ENCODE measurements at places on chromosomes 11 and 22.

GRCh38 chr22:36470162-36470993, 11.1 kb downstream of the TXN2 start:
- peak; percentile 90 for DNase-seq

- DNase-seq = peak; percentile 51
Measured at GRCh38 chr11:8832571-8833260, 78.3 kb upstream of the AKIP1 start.

- DNase-seq = no peak
Measured at GRCh38 chr11:126352163-126352562, 3.3 kb upstream of the ST3GAL4 start.

DNA sequence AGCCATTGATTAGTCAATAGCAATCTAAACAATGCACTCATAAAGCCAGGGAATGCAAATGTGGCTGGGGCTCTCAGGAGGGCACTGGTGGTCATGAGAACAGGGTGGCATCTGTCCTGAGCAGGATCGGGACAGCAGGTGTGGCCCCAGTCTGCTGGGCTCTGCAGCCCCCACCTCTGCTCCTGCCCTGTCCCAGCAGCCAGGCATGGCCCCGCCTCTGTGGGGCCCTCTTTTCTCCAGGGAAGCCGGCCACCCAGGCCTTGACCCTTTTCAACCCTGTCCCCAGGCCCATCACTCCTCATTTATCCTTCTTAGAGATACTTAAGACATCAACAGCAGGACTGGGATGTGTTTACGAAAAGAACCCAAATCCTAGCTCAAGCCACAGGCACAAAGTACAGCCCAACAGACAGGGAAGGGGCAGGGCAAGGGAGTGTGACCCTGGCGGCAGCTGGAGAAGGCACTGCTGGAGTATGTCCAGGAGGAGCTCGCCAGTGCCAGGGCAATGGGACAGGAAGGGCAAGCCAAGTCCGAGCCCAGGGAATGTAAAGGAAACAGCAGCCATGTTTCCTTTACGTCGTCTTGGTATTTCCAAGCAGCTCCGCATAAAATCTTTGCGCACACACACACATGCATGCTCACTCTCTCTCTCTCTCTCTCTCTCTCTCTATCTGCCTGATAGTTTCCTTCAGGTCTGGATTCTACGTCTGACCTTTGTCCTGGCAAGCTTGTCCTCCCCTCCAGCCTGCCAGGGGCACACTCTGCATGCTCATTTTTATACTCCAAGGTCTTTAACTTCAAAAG, 59.9 kb downstream of the DGCR2 start:
- no peak for DNase-seq

DNA sequence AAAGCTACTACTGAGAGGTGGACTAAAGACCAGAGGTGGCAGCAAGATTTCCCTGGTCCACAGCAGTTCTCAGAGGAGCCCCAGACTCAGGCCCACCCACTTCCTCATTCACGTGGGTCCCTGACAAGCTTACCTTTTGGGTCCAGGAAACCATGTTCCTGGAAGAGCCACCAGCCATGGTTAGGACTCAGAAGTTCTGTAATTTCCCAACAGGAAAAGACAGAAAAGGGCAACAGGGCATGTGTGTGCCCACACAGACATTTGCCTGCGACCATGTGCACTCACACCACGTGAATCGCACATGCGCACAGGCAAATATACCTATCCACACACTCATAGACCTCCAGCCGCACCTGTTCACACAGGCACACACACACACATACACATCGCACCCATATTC, 42.9 kb downstream of the LRRC32 start:
- DNase-seq = no peak

GRCh38 chr11:115194802-115195110, 309.5 kb downstream of the CADM1 start:
- peak; percentile 59 for DNase-seq

DNA sequence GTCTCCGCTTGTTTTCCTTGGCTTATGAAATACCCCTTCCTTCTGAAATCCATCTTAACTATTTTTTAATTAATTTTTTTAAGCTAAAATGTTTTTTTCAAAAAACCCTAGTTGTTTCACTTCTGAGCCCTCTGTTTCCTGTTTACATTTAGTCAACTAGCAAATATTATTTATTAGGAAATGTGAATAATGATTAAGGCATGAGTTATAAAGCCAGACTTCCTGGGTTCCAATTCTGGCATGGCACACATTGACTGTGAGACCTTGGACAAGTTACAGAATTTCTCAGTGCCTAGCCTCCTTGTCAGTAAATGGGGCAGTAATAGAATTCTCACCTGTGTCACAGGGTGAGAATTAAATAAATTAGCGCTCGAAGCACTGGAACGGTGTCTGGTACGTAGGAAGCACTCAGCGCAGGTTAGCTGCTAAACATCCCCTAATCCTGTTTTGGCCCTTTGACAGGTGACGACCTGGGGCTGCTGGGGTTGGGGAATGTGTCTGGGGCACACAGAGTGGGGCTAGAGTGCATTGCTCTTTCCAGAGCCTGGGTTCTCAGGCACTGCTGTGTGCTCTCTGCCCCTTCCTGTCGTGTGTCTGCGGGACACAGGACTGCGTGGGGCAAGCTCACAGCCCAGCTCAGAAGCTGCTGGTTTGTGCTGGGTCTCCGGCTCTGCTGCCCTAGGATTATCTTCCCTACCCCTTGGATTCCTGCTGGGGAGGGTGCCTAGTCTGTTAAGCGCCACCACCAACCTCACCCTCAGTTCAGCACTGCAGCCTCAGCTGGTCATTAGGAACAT, 13.1 kb downstream of the PANX1 start:
- DNase-seq = no peak

GRCh38 chr22:22593964-22594656, 35.0 kb upstream of the PRAME start:
- peak; percentile 62 for DNase-seq

- no peak for DNase-seq
Measured at GRCh38 chr11:75516140-75516539, 9.6 kb downstream of the GDPD5 start.

DNA sequence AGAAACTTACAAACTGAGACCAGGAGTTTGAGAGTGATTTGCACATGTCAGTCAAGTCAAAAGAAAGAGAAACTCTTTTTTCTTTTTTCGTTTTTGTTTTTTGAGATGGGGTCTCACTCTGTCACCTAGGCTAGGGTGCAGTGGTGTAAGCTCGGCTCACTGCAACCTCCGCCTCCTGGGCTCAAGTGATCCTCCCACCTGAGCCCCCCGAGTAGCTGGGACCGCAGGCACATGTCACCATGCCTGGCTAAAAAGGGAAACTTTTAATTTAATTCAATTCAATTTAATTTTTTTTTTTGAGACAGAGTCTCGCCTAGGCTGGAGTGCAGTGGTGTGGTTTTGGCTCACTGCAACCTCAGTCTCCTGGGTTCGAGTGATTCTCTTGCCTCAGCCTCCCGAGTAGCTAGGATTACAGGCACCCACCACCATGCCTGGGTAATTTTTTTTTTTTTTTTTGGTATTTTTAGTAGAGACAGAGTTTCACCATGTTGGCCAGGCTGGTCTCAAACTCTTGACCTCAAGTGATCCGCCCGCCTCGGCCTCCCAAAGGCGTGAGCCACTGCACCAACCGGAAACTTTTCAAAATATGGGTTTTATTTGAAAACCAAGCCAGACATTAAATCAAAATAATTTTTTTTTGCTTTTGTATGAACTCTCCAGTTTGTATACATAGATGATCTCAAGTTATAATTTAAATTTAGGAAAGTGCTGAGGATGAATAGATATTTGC, 9.9 kb downstream of the UCP3 start:
- DNase-seq = no peak

- peak; percentile 47 for DNase-seq
Measured at GRCh38 chr11:61963282-61964057, 4.0 kb downstream of the FTH1 start.

GRCh38 chr11:398826-399225, 4.8 kb downstream of the PKP3 start:
- no peak for DNase-seq

DNA sequence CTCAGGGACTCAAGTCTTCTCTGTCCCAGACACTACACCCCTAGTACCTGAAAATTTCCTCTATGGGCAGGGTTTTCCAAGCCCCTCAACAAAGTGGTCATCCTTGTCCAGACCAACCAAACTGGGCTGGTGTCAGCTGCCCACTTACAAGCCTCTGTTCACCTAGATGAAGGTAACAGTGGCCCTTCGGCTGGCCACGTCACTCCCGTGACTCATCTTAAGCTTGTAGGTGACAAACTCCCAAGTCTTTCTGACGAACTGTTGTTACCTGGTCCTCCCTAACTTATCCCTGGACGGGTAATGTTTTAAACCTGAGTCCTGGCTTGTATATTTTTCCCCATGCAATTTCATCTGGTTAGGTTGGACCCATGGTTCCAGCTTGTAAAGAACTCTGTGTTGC, 4.7 kb downstream of the CXCR5 start:
- DNase-seq = no peak

DNA sequence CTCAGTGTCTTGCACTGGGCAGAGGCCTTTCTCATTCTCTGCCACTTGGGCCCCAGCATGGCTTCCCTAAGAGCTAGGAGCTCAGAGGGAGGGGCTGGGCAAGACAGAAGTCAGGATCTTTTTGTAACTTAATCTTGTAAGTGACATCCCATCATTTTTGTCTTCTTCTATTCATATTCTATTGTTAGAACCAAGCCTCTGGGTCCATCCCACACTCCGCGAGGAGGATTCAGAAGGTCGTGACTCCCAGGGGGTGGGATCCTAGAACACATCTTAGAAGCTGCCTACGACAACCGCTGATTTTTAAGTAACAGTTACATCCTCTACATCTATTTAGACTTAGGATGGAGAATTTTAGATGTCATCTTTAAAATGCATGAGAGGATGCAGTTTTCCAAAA, 1.5 kb upstream of the IL17RA start:
- DNase-seq = no peak

GRCh38 chr11:2780850-2781407, 81.1 kb upstream of the KCNQ1OT1 start:
- DNase-seq = no peak

DNA sequence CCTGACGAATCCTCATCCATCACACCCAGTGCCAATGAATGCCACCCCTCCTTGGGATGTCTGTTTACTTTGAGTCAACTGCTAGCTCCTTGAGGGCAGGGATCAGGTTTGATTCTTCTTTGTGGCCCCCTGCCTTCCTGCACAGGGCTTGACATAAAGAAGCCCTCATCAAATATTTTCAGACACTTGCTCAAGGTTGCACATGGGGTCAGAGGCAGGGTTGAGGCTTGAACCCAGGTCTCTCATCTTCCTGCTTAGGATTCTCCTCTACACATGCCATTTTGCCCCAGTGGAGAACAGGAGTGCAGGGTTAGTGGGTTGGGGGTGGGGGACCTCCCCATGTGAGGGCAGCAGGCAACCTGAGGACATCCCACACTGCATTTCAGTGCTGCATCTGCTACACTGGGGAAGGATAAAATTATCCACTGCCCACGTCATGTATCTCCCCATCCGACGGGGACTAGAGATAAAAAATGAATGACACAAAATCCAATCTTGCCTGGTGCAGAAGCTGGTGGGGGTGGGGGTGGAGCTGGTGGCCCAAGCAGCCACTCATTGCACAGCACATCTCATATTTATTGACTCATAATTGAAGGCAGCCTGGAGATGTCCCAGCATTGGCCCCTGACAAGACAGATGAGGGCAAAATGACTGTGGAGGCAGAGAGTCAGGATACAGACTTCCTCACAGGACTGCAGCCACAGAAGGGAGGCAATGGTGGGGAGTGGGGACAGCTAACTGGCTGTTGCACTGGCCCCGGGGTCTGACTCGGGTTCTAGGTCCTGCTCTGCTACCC, 41.3 kb downstream of the NEU3 start:
- no peak for DNase-seq

DNA sequence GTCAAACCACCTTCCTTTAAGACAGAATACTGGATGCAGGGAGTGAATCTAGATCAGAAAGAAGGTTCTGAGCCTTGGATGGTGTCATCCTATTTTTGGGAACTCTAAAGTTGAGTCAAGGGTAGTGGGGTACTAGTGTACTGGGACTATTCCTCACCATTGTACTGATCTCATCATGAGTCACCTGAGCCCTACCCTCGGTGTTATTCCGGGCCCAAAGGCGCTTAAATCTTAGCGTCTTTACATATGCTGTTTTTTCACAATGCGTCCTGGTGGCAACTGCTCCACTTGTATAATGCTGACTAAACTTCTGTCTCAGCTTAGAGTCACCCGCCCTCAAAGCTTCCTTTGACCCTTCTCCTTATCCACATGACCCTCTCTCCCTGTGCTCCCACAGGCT, 25.3 kb upstream of the PATE1 start:
- DNase-seq = no peak

GRCh38 chr11:59214141-59214893, 1.6 kb upstream of the MPEG1 start:
- DNase-seq = no peak

DNA sequence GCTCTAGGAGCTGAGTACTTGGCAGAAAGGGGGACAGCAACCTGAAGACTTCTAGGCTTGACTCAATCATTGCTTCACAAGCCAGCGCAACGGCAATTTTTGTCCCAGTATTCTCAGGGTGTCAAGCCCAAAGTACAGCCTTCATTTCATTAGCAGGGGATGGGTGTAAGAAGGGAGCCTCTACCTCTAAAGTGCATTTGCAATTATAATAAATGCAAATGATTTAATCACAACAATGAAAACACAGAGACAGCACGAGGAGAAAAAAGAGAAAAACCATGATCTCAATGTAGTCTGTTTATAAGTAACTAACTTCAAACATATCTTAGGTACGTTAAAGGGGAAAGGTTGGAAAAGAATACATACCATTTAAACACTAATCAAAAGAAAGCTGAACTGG, 34.7 kb downstream of the ZBTB44 start:
- no peak for DNase-seq

DNA sequence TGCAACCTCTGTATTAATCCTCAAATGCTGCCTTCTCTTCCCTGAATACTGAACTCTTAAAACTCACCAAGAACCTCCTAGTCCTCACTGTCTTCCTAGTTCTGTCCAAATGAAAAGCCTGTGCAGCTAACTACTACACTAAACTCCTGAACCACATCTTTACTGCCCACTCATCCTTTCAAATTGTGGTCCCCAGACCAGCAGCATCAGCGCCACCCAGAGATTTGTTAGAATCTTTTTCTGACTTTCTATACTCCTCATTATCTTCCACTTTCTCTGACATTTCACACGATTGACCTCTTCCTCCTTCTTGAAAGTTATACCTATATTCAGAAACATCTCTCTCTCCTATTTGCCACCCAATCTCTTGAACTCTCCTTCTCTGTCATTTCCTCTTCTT, 461.3 kb downstream of the DLG2 start:
- DNase-seq = no peak

- DNase-seq = no peak
Measured at GRCh38 chr11:126058105-126058874, 4.4 kb downstream of the CDON start.

DNA sequence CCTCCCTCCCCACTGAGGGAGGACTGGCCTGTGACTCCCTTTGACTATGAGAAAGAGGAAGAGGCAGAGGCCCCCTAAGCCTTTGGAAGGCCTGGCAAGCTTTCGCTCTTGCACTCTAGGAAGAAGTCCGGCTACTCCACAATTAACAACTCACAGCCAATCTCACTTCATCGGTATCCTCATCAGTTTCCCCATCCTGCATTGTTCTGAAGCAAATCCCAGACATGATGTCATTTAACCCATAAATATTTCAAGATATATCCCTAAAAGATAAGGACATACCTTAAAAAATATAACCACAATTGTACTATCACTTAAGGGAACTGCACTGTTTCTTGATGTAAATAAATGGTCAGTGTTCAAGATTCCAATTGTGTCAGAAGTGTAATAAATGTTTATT, 63.1 kb downstream of the CWC15 start:
- DNase-seq = no peak
